ENCODE measurements at places on chromosomes 7 and 10.
A peak's percentile ranks its signal among the peaks of the same experiment; 100 is the strongest.

GRCh38 chr7:37482953-37483352 lies 34.3 kb upstream of the ELMO1 start:
- no peaks in the 10 kb centered on the region for H3K4me1 ChIP-seq
- no peak overlapping the region for H3K27ac ChIP-seq
- no peak for DNase-seq
- no peak overlapping the region for H3K4me3 ChIP-seq
- peaks cover 14% of the 10 kb centered on the region for H3K27me3 ChIP-seq

DNA sequence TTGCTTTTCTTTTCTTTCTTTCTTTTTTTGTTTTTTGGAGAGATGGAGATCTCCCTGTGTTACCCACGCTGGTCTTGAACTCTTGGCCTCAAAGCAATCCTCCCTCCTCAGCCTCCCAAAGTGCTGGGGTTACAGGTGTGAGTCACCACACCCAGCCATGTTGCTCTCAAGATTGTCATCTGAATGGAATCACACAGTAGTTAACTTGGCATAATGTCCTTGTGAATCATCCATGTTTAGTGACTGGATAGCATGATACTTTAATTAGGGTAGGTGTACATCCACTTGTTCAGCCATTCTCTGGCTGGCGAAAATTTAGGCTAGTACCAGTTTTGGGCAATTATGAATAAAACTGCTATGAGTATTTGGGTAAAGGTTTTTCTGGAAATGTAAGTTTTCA lies 15.4 kb upstream of the GRB10 start:
- peaks cover 21% of the 10 kb centered on the region for H3K27me3 ChIP-seq
- peaks cover 4% of the 10 kb centered on the region for H3K4me1 ChIP-seq
- DNase-seq = no peak
- H3K27ac ChIP-seq = no peak overlapping the region
- H3K4me3 ChIP-seq = no peak overlapping the region

DNA sequence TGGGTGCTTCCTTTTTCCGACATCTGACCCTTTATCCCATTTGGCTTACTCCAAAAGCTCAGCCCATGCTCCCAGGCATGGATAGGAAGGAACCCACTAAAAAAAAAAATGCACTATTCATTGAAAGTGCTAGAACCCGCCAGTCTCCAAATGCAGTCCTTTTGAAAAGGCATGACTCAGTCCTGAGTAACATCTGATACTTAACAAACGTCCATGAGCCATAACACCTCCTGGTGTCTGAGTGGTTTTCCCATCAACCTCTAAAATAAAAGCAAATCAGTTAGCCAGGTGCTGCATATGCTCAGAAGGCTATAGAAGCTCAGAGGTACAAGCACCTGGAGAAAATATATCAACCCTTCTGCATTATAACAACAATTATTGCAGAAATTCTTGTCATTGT lies 45.0 kb upstream of the CACUL1 start:
- H3K27ac ChIP-seq = no peak overlapping the region
- DNase-seq = no peak
- H3K27me3 ChIP-seq = peaks cover 18% of the 10 kb centered on the region
- H3K36me3 ChIP-seq = peaks cover 2% of the 10 kb centered on the region
- H3K4me1 ChIP-seq = no peaks in the 10 kb centered on the region
- H3K4me3 ChIP-seq = no peak overlapping the region

- DNase-seq = no peak
- H3K4me1 ChIP-seq = no peaks in the 10 kb centered on the region
- H3K27ac ChIP-seq = no peak overlapping the region
- no peak overlapping the region for H3K4me3 ChIP-seq
Observed at GRCh38 chr7:70704831-70705346, 427.1 kb upstream of the GALNT17 start.

DNA sequence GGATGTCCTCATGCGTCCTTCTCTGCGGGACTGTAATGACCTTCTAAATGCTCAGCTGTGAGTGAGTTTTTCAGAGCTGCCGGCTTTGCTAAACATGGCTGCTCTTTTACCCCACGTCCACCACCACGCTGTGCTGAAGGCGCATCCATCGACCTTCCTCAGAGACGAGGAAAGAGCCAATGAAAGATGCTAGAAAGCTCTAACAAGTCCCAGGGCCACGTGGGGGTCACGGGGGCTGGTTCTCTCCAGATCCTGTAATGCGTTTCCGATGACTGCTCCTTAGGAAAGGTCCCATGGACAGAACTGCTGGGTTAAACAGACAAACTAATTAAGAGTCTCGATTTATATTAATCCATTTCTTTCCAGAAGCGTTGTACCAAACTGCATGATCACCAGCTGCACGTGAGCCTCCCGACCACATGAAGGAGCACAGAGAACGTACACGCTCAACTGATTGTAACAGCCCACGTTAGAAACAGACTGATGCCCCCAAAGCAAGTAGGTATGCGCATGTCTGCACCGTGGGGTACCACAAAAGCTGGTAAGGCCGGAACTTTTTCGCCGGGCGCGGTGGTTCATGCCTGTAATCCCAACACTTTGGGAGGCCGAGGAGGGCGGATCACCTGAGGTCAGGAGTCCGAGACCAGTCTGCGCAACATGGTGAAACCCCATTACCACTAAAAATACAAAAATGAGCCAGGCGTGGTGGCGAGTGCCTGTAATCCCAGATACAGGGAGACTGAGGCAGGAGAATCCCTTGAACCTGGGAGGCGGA lies 109.6 kb downstream of the TCERG1L start:
- H3K27ac ChIP-seq = no peak overlapping the region
- H3K27me3 ChIP-seq = peaks cover 9% of the 10 kb centered on the region
- H3K4me3 ChIP-seq = no peak overlapping the region
- no peak for DNase-seq
- H3K36me3 ChIP-seq = no peaks in the 10 kb centered on the region

- H3K27me3 ChIP-seq = peaks cover 82% of the 10 kb centered on the region
- peaks cover 40% of the 10 kb centered on the region for H3K4me1 ChIP-seq
- H3K4me3 ChIP-seq = peak overlapping the region; percentile 42
- peak overlapping the region; percentile 24 for H3K27ac ChIP-seq
Observed at GRCh38 chr10:100745882-100746783, 751 bp downstream of the PAX2 start.

DNA sequence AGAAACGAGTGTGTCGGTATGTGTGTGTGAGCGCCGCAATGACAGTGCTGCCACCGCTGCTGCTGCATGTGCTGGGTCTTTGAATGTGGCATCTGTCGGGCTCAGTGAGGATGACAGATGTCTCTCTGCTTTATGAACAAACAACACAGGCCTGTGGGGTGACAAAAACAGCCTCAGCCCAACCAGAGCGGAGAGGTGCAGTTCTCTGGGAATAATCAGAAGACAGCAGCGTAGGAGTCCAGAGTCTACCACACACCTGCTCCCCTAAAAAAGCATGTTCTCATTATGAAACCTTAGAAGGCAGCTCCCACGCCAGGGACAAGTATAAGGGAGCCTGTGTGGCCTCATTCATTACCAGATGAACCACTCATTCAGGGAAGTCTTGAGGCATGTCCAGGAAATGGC lies 278.3 kb downstream of the KCNMA1 start:
- no peaks in the 10 kb centered on the region for H3K4me1 ChIP-seq
- no peaks in the 10 kb centered on the region for H3K36me3 ChIP-seq
- no peak for DNase-seq
- no peak overlapping the region for H3K4me3 ChIP-seq
- H3K27ac ChIP-seq = no peak overlapping the region
- H3K27me3 ChIP-seq = peaks cover 10% of the 10 kb centered on the region

DNA sequence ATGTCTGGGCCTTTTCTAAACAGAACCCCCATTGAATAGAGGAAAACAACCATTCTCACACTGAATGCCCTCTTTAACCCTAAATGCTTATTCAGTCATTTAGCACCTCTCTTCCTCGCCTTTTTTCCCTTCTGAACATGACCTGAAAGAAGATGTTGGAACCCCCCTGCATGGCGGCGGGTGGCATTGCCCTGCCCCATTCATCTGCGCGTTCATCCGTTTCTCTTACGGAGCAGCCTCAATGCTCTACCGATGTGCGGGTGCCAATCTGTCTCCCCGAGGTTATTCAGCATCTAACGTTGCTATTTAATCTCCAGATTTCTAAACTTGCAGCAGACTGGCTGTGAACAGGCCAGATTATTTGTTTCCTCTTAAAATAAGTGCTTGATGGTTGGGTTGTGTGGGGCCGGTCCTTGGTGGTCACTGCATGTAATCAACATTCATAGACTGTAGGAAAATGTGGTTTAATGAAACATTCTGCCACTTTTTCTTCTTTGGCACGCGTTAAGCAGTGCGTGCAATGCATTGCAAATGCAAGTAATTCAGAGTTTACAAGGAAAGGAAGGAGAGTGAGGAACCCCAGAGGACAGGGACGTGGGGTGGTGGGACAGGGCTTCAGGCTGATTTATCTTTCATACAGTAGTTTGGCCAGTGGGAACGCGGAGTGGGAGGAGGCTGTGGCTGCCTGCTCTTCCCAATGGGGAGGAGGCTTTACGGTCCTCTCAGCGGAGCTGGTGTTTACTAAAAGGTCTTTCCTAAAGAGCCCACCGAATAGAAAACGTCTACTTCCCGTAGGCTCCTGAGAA lies 286.7 kb downstream of the DPP6 start:
- no peak overlapping the region for H3K27ac ChIP-seq
- no peak overlapping the region for H3K4me3 ChIP-seq
- H3K4me1 ChIP-seq = no peaks in the 10 kb centered on the region
- no peaks in the 10 kb centered on the region for H3K27me3 ChIP-seq
- DNase-seq = no peak

DNA sequence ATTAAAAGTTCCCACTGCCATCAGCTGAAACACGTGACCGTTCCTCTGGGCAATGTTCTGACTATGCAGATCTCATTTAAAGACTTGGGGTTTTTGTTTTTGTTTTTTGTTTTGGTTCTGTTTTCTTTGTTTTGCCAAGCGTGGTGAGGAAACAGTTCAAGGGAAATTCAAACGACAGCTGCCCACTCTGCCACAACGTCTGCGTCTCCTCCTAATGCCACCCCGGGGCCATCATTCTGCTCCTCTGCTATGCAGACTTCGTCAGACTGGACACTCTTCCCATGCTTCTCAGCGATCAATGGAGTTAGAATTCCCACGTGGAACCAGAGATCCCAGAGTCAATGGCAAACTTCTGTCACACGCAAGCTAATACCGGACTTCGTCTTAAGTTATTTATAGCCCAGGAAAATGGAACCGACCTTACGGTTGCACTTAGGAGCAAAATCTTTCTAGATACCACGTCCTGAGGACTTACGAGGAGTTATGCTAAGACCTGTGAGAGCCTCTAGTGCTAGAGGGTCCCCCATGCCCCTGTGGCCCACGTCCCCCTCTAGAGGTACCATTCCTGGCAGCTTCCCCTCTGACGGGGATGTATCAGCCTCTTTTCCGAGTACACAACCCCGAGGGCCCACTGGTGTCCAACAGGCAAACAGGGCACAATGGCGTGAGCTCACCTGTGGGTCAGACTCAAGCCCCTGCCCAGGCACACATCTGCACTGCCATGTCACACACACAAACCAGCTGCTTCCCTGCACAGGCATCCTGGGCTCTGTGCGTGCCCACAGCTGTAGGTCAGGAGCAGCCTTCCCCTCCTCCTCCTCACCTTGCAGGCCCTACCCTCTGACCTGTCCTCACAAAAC lies 24.4 kb downstream of the EBF3 start:
- no peaks in the 10 kb centered on the region for H3K36me3 ChIP-seq
- no peak for DNase-seq
- no peak overlapping the region for H3K27ac ChIP-seq
- H3K4me3 ChIP-seq = no peak overlapping the region

GRCh38 chr7:69166979-69167516 lies 431.2 kb upstream of the AUTS2 start:
- H3K27ac ChIP-seq = no peak overlapping the region
- no peak overlapping the region for H3K4me3 ChIP-seq
- DNase-seq = no peak
- H3K27me3 ChIP-seq = peaks cover 2% of the 10 kb centered on the region
- H3K36me3 ChIP-seq = no peaks in the 10 kb centered on the region

- peaks cover 1% of the 10 kb centered on the region for H3K27me3 ChIP-seq
- H3K4me1 ChIP-seq = no peaks in the 10 kb centered on the region
- H3K36me3 ChIP-seq = no peaks in the 10 kb centered on the region
- no peak for DNase-seq
- no peak overlapping the region for H3K27ac ChIP-seq
Observed at GRCh38 chr7:17680026-17680425, 260.3 kb downstream of the SNX13 start.

- no peak overlapping the region for H3K4me3 ChIP-seq
- peaks cover 13% of the 10 kb centered on the region for H3K27me3 ChIP-seq
- H3K27ac ChIP-seq = no peak overlapping the region
- no peaks in the 10 kb centered on the region for H3K4me1 ChIP-seq
- no peak for DNase-seq
Observed at GRCh38 chr10:30088178-30088577, 28.8 kb upstream of the JCAD start.

- H3K27me3 ChIP-seq = no peaks in the 10 kb centered on the region
- no peak for DNase-seq
- H3K27ac ChIP-seq = no peak overlapping the region
- no peaks in the 10 kb centered on the region for H3K36me3 ChIP-seq
Observed at GRCh38 chr10:9069136-9069535, 1014.6 kb downstream of the GATA3 start.

DNA sequence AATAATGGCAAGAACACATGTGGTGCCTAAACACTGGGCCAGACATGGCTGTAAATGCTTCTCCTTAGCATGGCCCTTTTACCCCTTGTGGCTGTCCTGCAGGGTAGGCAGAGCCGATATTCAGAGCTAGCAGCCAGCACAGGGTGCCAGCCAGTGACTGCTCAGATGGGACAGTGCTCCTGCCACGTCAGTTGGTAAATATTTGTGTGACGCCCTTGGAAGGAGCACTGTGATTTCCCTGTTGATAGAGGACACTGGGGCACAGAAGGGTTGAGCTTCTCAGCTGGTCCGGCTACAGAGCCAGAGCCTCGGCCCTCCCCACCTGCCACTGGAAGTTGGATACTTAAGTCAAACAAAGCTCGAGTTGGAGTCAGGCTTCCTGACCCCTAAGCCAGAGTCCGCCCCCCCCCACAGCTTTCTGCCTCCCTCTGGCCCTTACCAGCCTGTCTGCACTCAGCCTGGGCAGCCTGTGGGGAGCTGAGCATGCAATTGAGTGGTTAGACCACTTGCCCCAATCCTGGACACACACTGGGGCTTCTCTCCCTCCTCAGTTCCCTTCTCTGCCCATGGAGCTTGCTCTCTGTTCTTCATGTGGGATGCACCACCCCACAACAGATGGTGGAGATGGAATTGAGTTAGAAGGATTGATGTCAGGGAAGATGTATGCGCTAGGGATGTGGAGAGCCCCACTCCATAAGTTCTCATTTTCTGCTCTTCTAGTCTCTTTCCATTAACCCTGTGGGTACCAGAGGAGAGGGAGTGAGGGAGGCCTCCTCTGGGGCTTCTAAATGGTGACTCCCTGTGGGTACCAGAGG lies 350.8 kb downstream of the PLXNA4 start:
- no peak overlapping the region for H3K4me3 ChIP-seq
- H3K27ac ChIP-seq = no peak overlapping the region
- no peaks in the 10 kb centered on the region for H3K4me1 ChIP-seq
- no peaks in the 10 kb centered on the region for H3K36me3 ChIP-seq
